ENCODE measurements at places on chromosomes 2 and 18.
A peak's percentile ranks its signal among the peaks of the same experiment; 100 is the strongest.

DNA sequence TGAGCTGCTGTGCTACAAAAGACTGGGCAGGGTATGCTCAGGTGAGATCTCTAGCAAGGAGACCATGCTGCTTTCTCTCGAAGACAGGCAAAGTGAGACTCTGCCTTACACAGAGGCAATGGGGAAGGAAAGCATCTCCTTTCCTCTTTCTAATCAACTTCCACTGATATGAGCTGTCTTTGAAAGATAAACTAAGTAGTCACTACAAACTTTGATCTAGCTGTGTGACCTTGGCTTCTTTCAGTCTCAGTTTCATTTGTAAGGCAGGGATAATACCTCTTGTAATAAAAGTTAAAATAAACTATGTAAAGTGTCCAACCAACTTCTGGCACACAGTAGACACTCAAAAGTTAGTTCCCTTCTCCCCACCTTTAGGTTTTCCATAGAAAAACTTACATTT is 7.5 kb downstream of the CCDC93 start:
- DNase-seq = no peak

DNA sequence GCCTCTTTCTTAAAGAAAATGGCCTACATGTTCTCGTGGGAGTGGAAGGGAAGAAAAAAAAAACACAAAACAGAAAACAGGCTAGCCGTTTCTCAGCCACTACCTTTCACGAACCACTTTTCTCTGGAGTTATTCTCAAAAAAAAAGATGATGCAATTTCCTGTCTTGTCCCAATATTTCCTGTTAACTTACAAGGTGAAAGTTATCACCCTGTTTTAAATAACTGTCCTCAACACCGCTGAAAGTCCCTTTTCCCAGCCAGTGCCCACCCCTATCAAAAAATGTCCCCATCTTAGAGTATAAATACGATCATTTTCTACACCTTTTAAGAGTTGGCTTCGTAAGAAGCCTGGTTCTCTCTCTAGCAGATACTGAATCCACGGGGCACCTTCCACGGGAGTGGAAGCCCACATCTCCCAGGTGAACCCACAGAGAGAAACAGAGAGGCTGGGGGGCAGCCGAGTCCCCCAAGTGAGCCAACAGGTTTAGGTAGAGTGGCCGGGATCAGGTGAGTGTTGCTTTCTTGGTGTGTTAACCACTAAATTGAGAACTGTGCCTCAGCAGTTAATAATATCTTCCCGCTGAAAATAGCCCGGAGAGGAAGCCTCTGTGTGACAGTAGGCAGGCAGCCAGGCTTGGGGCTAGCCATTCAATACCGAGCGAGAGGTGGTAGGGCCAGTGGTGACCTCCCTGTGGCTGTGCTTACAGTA is 15.9 kb downstream of the SMAD7 start:
- DNase-seq = no peak

DNA sequence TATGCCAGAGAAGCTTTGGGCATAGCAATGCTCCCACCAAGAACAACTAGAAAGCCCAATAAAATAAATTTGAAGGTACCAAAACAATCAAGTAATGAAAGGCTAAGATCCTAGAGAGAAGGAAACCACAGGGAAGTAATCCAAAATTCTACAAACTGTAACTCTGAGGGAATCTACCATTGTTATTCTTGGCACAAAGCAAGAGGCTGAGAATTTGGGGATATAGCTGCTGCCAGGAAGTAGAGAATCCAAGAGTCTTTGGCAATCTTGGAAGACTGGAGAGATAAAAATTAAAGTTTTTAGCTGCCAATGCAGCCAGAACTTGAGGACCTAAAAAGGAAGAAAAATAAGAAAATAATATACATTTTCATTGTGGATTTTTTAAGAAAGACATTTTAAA is 68.5 kb downstream of the PIGN start:
- no peak for DNase-seq

DNA sequence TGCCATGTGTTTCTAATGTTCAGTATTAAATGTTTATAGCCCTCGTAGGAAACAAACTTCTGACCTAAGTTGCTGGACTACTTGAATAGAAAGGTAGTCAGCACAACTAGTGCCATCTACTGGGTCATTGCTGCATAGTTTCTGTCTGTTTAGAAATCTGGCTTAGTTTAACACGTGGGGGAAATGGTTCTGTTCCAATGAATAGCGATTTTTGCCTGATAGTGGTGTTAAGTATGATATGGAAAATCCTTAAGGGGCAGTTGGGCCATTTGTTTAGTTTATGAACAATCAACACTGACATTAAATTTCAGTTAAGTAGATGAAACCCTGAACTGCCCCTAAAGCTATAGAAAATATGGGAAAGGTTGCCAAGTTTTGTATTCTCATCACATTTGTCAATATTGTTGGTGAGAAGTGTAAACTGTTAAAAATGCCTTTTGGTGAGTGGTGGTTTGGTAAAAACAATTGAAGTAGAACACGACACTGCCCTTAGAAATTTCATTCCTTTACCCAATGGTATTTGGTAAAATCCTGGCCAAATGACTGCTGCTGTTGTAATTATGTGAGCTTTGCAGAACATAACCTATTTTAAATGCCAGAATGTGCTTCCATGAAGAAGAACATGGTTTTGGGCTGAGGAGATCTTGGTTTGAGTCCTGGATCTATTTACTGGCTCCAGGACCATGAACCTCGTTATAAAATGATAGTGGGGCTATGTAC is 13.2 kb downstream of the NABP1 start:
- peak; percentile 81 for DNase-seq

DNA sequence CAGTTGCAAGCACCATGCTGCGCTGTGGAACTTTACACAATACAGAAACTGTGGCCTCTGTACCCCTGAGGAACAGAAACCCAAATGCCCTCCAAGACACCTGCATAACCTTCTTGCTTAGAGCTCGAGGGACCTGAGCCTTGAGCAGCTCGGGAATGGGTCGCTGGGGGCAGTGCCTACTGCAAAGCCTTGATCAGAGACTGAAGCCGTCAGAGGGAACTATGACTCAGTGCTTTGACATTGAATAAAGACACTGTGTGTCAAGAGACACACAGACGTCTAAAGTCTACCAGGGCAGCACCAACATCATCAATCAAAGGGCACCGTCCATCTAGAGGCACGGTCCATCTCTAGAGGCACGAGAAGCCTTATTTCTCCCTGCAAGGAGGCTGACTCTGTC is 30.6 kb downstream of the GPR45 start:
- no peak for DNase-seq

GRCh38 chr2:223003191-223003590 is 48.8 kb upstream of the KCNE4 start:
- DNase-seq = no peak

GRCh38 chr18:49722477-49722876 is 90.9 kb downstream of the ACAA2 start:
- no peak for DNase-seq

- no peak for DNase-seq
Observed at GRCh38 chr2:183926433-183926832, 671.9 kb upstream of the ZNF804A start.

DNA sequence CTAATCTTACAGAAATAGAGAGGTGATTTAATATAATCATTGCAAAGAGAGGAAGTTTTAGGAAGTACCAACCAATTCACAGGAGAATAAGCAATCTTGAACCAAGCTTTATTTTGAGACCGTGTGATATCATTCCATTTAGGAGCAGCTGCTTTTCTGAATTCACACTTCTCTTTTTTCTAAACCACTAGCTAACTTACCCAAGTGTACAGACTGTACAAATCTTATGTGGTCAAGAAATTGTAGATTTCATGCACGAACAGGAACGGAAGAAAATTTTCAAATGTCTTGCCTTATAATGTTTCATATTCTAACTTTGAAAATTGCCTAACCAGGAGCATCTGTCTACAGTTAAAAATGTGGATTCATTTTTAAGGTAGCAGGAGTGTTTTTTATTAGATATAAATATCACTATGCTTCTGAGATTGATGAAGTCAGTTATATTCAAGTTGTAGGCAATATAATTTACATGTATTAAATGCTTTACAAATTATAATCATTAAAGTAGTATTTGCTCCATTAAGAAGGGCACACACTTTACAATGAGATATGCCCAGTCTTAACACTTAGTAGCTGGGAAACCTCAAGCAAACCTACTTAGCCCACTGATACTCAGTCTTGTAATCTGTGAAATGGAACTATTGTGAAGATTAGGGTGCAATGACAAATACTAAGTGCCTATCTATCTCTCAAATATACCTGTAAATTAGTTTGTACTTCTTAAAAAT is 302.2 kb upstream of the STON1 start:
- no peak for DNase-seq

DNA sequence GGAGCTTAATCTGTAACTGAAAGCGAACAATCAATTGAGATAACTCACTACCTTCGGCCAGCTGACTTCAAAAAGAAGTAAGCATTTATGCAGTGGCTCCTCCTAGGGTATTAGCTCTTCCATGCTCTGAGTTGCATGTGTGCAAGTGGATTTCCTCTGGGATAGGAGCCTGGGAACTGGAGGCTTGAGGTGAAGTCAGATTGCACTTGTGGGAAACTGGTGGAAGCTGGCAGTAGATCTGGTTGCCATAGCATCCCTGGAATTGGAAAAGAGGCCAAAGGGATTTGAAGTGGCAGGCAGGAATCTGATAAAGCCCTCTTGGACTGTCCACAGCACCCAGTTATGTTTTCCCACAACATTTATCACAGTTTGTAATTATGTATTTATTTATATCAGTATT is 50.6 kb upstream of the FMNL2 start:
- no peak for DNase-seq

DNA sequence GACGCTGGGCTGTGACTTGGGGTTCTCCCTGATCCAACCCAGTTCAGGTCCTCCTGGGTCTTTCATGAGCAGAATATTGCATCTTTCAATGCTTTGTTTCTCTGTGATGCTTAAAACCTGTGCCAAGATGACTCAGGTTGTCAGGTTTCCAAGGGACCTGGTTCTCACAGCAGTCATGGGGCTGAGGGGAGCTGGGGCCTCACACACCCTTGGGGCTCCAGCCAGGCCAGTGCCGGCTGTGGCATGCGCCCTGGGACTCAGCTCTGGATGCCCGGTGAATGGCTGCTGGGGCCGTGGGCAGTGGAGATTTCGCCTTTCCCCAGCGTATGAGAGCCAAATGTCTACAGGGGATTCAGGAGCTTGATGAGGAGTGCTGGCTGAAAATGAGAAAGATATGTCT is 29.6 kb downstream of the EDAR start:
- no peak for DNase-seq

Measured in CD4-positive, alpha-beta T cell treated with Interleukin-2 at 100 ng/mL for 4 hours (primary cell).